ENCODE measurements at places on chromosomes 1 and 21.

DNA sequence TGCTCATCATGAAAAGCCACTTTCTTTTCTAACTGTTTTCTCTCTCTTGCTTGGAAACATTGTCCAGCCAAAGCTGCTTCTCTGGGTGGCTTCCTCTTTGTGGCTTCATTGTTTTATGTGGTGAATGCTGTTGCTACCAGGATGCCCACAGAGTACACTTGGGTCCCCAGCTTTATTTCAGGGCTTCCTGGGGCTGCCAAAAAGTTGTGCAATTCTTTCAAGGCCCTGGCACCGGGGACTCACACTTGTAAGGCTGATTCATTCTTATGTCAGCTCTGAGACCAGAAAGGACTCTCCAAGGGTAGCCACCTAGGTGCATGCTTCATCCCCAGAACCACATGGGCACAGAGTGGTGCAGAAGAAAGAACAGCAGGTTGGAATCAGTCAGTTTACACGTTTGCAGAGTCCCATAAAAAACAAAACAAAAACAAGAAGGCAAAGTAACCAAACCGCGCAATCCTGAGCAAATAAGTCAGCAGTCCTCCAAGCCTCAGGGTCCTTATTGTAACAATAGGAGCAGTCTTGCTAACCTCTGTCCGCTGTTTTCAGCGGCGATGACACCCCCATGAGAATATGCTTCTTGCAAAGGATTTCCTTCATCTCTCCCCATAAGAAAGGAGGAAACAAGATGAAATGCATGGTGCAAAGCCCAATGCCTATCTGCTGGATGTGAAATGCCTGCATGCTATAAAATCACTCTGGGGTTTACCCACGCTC is 89.9 kb upstream of the SSX2IP start:
- DNase-seq, result no peak

- DNase-seq, result no peak
These were observed 36.7 kb downstream of the PARP1 start for GRCh38 chr1:226371027-226371694.

- no peak for DNase-seq
These were observed 221.1 kb upstream of the PBX1 start for GRCh38 chr1:164337885-164338284.

GRCh38 chr1:229139331-229140118 is 131.4 kb upstream of the RAB4A start:
- DNase-seq, result no peak

- DNase-seq, result no peak
These were observed 1.9 kb downstream of the AMPD2 start for GRCh38 chr1:109621379-109622136.

DNA sequence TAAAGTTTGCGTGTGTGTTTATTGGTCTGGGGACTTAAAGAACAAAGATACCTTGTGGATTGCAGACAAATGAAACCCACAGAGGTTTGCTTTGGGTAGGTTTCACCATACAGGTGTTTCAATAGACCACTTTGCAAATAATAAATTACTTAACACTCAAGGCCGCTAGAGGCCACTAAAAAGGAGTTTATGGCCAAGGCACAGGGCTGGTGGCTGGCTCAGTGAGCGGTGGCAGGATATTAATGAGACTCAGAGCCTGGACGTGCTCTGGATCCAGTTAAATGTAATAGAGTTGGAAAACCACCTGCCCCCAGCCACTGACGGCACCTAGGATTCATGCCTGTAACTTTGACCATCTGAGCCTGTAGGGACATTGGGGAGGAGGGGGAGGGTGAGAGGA is 44.5 kb downstream of the LRRC38 start:
- no peak for DNase-seq

- DNase-seq, result peak; percentile 59
These were observed 600.5 kb downstream of the USP25 start for GRCh38 chr21:16330082-16330907.

DNA sequence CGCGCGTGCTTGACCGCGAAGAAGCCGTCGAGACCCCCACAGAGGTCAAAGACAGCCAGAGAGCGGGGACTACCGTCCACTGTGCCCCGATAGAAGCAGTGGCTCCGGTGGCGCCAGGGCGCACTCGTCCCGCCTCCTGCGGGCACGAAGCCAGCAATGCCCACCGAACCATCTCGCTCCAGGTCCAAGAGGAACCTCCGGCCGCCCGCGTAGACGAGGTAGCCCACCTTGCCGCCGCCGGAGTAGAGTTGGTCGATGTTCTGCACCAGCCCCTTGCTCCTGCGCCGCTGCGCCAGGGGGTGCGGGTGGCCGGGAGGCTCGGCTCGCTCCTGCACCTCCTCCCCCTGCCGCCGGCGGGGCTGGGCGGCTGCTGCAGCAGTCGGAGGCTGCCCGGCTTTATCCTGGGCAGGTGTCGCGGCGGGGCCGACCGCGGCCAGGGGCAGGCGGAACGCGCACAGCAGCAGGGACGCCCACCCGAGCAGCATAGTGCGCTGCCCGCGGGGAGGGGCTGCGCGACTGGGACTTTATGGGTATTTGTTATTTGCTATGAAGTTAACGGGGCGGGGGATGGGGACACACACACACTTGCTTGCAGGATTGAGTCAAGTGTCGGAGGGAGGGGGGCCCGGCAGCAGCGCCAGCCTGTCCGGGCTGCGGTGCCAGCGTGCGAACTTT is 844 bp downstream of the ADAMTS5 start:
- DNase-seq, result no peak

DNA sequence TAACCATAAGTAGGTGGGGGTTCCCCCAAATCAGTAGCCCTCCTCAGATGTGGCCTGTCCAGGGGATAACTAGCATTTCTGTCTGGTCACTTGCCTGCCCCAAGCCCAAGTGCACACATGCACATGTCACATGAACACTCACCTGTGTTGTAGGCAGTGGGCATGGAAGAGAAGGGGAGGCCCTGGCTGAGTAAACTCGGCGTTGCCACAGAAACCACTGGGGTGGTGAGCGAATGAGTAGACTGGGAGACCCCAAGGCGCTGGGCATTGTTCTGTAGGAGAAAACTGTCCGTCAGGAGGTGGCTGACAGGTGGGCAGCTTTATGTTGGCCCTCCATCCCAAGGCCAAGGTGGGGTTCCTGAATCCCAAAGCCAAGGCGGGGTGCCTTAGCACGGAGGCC is 25.6 kb downstream of the MEF2D start:
- no peak for DNase-seq

GRCh38 chr1:4657960-4658541 is 3.6 kb downstream of the AJAP1 start:
- no peak for DNase-seq

GRCh38 chr1:234164098-234164709 is 209.1 kb upstream of the COA6 start:
- no peak for DNase-seq

DNA sequence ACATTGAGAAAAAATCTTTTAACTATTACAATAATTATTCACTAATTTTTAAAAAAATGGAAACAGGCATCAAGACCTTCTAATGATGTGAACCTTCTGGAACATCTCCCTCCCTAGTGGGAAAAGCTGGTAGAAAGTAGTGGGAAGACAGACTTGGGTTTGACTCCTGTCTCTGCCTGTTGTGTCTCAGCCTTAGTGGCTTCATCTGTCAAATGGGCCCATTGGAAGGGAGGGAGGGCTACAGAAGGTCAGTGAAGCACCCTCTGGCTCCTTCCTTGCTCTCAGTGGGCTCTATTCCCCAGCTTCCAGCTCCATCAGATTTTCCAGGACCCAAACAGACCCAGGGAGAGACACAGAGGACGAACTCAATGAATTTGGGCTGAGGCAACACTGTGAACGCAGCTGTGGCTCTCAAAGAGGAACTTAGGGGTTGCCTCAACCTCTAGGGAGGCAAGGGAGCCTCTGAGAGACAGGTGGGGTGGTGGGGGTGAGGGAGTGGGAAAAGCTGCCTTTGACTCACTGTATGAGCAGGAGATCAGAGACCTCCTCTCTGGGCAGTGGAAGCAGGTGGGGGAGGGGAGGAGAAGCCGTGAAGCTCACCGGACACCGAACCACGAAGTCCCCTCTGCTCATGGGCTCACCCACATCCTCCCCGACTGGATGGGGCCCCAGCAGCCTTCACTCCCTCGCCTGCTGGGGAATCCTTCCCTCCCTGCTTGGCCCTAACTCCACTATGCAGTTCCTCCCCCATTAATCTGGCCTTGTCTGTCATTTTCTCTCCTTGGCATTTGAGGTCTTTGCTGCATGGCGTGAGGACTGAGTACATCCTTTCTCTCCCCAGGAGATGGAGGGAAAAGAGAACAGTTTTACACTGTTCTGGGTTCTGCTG is 4.5 kb downstream of the CNR2 start:
- DNase-seq, result no peak

DNA sequence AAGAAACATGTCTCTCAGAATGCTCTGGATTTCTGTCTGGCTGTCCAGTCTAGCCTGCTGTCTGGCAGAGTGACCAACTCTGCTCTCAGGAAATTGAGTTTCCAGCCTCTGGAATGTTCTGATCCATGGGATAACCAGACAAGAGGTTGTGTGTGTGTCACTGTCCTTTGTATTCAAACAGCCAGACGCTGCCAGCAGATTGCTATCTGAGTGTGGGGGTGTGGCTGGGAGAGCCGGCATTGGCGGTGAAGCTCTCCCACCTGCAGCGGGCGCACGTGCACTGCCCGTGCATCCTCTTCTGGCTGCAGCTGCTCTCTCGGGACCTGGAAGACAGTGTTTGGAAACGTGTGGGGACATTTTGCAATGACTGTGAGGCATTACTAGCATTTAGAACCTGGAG is 26.1 kb downstream of the PKP1 start:
- DNase-seq, result peak; percentile 4

GRCh38 chr1:27372808-27373690 is 1.6 kb downstream of the FCN3 start:
- DNase-seq, result no peak

GRCh38 chr1:12196641-12197482 is 30.1 kb downstream of the TNFRSF1B start:
- no peak for DNase-seq

DNA sequence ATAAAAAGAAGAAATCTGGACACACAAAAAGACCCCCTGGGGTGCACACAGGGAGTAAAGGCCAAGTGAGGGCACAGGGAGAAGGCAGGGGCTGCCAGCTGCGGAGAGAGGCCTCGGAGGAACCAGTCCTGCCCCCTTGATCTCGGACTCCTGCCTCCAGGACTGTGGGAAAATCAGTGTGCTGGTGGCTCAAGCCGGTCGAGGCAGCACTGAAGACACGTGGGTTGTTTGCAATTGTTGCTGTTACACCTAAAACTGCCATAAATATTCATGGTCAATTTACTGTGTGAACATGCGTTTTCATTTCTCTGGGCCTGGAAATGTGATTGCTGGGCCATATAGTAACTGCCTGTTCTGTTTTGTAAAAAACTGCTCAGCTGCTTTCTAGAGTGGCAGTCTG is 18.5 kb downstream of the IBA57 start:
- DNase-seq, result no peak

GRCh38 chr1:231172411-231172810 is 10.6 kb downstream of the TRIM67 start:
- DNase-seq, result no peak

- no peak for DNase-seq
These were observed 8.0 kb upstream of the RGS13 start for GRCh38 chr1:192627901-192628300.

DNA sequence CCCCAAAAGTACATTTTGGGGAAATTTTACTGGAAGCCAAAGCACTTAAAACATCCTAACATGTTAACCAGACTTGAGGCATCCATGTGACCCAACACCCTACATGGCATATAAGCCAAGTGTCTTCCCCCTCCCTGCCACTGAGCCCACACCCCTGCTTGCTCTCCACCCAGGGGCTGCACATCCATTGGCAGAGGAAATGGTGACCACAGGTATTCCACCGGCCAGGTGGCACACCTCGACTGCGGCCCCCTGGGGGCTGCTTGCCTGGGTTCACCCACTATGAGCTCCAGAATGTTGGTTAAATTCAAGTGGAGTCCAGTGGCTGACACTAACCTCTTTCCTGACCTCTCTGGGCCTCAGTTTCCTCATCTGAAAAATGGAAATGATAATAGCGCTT is 64.4 kb upstream of the FAM20B start:
- no peak for DNase-seq

DNA sequence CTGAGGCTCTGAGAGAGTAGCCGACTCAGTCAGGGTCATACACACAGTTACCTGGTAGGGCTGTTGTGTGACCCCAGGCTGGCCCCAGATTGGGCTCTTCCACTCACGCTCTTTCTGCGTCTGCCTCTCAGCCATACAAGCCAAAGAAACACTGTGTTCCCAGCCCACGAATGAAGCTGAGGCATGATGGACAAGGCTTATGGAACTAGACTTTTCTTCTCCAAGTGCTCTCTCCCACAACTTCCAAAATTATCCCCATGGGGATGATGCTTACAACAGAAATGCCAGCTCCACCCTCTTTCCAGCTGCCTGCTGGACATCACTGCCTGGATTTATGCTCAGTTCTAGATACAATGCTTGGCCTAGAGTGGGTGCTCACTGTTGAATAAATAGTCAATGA is 102.8 kb upstream of the JUN start:
- DNase-seq, result no peak

DNA sequence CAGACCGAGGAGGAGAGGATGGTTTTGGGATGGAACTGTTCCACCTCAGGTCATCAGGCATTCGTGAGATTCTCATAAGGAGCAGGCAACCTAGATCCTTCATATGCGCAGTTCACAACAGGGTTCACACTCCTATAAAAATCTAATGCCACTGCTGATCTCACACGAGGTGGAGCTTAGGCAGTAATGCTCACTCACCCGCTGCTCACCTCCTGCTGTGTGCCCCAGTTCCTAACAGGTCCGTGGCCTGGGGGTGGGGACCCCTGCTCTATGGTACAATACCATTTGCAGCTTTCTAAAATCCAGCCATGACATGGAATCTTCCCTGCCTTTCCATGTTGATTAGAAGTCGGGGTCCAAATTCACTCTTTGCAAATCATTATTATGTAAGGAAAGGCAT is 72.1 kb downstream of the TGFBR3 start:
- DNase-seq, result no peak

DNA sequence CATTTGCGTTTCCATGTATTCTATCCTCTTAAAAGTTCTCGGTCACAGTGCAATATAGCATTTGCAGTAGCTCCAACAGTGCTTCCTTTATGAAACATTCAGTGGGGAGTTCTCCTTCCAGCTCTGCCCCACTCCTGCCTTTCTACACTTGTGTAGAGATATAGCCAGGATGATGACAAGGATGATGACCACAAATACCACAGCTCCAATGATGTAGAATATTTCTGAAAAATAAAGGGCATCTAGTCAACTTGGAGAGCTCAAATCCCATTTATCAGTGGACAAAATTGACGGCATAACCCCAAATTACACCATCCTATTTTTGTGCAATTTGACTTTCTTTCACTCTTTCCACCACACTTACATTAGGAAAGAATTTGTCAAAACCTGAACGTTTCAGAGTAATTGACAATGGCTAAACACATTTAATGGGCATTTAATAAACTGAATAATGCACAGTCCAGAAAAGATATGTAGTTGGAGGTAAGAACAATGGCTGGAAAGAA is 11.1 kb downstream of the F3 start:
- no peak for DNase-seq

Data from fibroblast of skin of left quadriceps (primary cell).